ENCODE measurements at places on chromosomes 3 and 15. TPM values are rescaled to one million over a fixed set of nuclear protein-coding genes. Genes with fewer than 3 reads are reported as not detected.

The IL17RB gene
- 0.22 TPM for total RNA-seq

The TKT gene
- 299 TPM for total RNA-seq

The HIGD2B gene
- not detected for total RNA-seq

The ATG7 gene
- total RNA-seq, result 27.4 TPM

The HLTF gene
- 29.8 TPM for total RNA-seq

The ADAMTS17 gene
- total RNA-seq, result 3.4 TPM

The POPDC2 gene
- 0.80 TPM for total RNA-seq

The ZNF660 gene
- total RNA-seq, result 5.3 TPM

The HHATL gene
- not detected for total RNA-seq

The ST3GAL6 gene
- not detected for total RNA-seq

All from chondrocyte (in vitro differentiated cells).